ENCODE measurements at places on chromosomes 3 and 15.
A peak's percentile ranks its signal among the peaks of the same experiment; 100 is the strongest.

DNA sequence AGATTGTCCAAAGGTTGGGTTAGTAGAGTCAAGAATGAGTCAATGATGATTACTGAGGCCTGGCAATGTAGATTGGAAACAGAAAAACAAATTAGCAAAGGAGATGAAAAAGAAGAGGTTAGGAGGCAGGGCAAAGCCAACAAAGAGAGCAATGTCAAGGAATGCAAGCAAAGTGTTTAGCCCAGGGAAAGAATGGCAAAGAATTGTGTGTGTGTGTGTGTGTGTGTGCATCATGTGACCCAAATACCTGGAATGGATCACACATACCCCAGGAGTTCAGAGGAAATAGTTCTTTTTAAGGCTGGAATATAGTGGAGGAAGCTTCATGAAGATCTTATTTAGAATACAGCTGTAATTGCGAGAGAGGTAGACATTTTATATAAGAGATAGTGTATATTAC lies 831.7 kb upstream of the ARPP21 start:
- DNase-seq = no peak

DNA sequence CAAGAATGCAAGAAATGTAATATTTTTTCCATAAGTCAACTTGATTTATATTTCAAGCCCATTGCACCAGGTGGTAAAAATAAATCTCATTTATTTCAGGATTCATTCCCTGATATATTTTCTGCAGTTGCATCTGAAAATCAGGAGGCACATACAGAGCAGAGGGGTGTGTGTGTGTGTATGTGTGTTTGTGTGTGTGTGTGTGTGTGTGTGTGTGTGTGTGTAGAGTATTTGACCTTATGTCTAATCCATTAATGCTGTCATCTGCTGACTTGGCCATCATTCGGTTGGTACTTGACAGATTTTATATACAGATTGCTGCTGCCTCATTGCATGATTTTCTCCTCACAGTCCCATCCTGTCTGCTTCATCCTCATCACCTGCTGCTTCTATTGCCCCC lies 118.5 kb downstream of the SERPINI1 start:
- DNase-seq = no peak

- no peak for DNase-seq
These were observed 25.3 kb upstream of the SLTM start for GRCh38 chr15:58958811-58959210.

DNA sequence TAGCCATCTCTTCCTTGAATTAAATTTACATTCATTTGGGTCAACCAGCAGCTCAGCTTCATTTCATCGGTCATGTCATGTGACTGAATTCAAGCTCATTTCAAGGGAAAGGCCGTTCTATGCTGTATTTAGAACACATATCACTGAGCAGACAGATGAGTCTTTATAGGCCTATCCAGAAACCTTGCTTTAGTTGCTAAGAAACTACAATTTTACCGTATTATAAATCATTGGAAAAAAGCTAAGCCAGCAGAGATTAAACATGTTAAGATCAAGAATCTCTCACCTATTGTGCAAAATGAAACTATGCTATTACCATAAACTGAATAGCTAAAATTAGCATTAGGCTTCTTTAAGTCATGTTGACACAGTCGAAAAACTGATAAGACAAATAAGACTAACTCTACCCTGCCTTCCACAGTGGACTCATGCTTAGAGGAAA lies 2.2 kb downstream of the NPTN start:
- DNase-seq = no peak

- no peak for DNase-seq
These were observed 782 bp upstream of the UACA start for GRCh38 chr15:70763950-70764730.

DNA sequence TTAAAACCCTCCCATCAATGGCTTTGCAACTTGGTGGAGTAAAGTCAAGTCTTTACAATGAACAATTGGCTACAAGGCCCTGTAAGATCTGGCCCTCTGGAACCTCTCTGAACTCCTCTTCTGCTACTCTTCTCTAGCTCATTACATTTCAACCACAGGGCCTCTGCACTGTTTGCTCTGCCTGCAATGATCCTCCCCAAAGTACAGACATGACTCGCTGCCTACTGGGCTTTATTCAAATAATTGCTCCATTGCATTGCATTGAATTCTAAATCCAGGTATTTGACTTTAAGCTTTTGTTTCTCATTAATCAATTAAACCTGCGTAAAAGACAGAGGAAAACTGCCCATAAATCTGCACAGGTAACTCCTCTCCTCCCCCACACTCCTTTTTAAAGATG lies 96.7 kb downstream of the CD47 start:
- no peak for DNase-seq

DNA sequence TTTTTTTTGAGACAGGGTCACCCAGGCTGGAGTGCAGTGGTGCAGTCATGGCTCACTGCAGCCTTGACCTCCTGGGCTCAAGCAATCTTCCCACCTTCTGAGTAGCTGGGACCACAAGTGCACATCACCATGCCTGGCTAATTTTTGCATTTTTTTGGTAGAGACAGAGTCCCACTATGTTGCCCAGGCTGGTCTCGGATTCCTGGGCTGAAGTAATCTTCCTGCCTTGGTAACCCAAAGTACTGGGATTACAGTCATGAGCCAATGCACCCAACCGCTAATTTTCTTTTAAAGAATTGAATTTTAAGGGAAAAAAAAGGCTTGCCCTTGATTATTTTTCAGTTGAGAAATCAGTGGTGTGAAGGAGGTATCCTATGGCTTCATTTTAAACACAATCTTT lies 334.0 kb downstream of the SOX2 start:
- no peak for DNase-seq

DNA sequence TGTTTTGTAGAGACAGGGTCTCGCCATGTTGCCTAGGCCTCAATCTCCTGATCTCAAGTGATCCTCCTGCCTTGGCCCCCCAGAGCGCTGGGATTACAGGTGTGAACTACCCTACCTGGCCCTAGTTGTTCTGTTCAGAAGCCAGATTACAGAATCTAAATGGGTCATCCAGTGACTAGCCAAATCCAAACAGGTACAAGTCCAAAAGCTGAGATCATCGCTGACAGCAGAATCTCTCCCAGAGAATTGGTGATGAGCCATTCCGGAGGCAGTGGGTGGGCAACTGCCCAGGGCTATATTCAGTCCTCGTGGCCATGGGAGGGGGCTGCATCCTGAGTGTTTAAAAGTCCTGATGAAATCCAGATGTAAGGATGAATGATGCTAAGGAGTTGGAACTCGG lies 47.5 kb upstream of the SEMA4B start:
- no peak for DNase-seq

- no peak for DNase-seq
These were observed 20.5 kb upstream of the LYZL4 start for GRCh38 chr3:42430781-42431532.

DNA sequence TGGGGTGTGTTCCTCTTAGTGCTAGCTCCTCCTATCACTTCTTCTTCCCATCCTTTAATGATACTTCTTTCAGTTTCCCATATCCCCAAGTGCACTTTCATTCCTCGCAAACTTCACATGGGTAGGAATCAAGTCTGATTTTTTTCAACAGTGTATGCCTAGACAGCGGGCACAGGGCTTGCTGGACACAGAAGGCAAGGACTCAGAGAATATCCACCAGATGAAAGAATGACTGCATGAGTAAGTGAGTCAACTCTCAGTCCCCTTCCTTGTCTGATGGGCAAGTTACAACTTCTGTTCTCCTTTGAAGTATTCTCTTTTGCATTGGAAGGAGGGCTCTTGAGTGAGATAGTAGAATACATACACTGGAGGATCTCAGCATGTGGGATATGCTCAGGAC lies 3.1 kb upstream of the SQOR start:
- DNase-seq = peak; percentile 37

- DNase-seq = no peak
These were observed 160.7 kb downstream of the SQOR start for GRCh38 chr15:45795440-45796069.

DNA sequence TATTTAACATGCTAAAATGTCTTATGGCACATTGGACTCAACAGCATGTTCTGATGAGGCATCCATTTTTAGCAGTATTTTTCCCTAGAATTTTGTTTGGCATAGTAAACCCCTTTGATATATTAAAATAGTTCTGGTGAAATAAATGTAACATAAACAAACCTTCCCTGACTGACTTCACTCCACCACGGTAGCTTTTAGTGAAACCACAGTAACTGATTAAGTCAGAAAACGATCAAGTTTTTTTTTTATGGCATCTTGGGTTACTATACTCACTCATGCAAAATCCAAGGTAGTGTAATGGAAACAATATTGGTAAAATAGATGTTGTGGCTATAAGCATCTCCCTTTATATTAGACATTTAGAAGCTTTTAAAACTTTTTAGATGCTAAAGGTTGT lies 2.8 kb downstream of the SERP1 start:
- DNase-seq = no peak

DNA sequence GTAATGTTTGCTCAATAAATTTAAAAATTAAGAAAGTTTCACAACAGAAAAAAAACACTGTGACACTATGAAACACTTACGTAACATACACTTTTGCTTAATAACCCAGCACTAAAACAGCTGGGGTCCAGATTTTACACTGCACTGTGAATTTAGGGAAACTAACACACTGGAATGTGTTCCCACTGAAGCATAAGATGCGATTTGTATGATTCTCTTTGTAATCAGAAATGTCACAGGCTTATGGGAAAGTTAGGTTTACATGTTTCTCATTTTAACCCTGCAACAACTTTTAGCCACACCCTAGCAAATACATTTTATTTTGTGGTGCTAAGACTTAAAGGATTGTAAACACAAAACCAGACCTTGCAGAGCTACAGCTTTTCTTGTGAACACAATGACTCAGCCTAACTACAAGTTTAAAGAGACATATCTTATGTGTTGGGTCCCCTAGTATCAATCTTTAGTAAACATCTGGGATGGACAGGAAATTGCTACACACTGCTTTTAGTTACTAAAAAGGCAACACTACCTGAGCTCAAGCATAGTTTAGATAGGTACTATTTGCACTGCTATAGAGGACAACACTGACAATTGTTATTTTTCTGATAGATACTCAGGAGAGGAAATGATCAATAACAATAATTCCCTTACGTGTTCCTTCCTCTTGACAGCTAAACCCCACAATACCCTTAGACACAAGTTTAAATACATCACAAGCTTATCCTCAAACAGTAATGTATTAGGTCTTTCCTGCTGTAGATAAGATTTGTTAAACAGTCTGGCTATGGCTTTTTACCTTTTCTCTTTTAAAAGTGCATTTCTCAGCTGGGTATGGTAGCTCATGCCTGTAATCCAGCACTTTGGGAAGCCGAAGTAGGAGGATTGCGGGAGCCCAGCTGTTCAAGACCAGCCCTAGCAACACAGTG lies 3.8 kb downstream of the PLD1 start:
- DNase-seq = peak; percentile 36

GRCh38 chr3:45940004-45940780 lies 3.1 kb upstream of the CXCR6 start:
- DNase-seq = no peak

DNA sequence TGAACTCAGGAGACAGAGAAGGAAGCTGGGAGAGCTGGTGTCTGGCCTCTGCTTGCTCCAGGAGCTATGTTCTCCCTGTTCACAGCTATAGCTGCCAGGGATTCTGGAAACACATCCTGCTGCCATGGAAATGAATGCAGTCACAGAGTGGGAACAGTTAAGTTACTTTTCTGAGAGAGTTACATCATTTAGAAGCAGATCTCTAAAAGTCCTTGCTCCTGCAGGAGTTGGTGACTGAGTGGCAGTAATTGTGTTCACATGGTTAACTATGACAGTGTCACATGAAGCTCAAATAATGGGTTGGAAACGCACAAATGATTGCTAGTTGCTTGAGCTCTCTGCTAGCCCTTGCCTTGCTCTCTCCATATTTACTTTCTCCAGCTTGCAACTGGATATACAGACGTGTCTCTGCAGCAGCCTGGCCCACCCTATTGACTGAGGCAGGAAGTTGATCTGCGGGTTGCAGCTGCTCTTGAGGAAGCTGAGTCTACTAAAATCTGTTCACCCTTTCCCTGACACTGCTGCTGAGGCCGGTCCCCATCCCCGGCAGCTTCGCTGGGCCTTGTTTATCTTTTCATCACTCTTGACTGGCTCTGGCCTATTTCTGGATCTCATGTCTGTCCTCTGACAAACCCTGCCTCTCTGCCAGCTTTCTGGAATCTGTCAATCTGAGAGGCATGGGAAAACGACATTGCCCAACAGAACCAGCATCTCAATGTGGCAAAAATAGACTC lies 16.7 kb upstream of the ISLR start:
- no peak for DNase-seq

DNA sequence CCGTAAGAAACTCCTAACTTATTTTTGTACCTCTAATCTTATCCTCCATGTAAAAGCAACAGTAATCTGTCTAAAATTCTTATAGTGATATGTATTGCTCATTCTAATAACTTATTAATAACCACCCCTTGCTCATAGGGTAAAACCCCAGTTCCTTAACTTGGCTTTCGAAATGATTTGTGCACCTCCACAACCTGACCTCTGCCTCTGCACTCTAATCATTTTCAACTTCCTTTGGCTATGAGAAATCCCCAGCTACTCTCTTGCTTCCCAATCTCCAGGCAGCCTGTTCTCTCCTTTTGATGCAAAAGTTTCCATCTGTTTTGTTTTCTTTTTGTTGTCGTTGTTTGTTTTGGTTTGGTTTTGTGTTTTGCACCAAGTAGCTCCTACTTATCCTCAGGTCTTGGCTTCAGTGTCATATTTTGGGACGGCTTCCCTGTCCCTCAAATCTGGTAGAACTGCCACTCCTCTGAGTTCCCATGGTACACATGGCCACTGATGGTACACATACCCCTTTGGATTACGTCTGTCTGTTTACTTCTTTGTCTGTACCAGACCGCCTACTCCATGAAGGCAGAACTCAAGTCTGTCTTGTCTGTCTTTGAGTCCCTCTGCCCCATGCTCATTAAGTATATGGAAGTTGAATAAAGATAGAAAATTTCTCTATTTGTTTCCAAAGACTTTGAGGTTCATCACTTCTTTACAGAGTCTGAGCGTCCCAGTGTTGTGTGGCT lies 105.6 kb upstream of the TGFBR2 start:
- DNase-seq = no peak

DNA sequence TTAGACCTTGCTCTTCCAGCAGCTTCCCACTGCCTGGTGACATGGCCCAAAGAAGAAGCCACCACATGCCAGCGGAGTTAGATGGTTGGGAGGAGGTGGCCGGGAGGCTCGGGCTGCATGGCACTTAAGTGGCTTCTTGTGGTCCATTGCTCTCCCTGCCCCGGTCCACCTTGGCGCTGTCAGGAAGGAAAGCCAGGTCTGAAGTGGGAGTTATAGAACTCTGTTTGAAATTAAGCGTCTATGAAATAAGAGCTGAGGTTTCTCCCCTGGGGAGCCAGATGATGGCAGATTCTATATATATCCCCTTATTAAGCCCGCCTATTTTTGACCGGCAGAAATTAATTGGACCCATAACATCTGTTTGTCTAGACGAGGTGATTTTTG lies 61.2 kb downstream of the ITGA11 start:
- no peak for DNase-seq

Data from CD14-positive monocyte (primary cell).